ENCODE measurements at places on chromosomes 1 and 21.

DNA sequence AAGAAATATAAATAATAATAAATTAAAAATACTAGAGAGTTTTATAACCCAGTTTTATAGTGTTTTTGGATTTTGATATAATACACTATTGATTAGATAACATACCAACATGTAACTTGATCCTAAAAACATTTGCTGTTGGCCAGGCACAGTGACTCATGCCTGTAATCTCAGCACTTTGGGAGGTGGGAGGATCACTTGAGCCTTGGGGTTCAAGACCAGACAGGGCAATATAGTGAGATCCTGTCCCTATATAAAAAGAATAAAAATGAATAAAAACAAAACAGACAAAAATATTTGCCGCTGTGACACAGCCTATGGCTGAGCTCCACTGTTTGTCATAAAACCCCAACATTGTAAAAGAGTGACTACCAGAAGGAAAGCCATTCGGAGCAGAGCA lies 26.1 kb downstream of the VPS13D start:
- DNase-seq, result no peak

GRCh38 chr1:84402060-84402459 lies 3.8 kb downstream of the DNASE2B start:
- DNase-seq, result no peak

GRCh38 chr21:35615325-35615724 lies 445.0 kb downstream of the SETD4 start:
- no peak for DNase-seq

GRCh38 chr21:32455548-32455947 lies 43.0 kb downstream of the EVA1C start:
- no peak for DNase-seq

- DNase-seq, result no peak
These were observed 253.5 kb upstream of the CACYBP start for GRCh38 chr1:174746024-174746808.

DNA sequence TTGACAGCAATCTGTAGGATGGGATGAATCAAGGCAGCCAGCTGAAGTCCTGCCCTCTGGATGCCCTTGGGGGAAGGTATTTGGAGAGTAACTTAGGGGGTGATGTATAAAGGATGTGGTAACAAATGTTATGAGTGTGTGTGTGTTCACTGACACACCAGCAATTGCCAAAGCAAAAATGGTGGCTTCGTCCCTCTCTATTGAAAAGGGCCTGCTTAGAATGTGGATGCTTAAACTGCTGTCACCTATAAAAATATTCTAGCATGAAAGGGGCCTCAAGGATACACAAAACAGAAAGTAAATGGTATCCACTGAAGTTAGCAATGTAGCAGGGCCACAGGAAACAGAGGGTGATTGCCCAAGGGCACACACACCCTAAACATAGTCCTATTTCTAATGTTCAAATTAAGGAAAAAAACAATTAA lies 15.1 kb upstream of the AIM2 start:
- no peak for DNase-seq

DNA sequence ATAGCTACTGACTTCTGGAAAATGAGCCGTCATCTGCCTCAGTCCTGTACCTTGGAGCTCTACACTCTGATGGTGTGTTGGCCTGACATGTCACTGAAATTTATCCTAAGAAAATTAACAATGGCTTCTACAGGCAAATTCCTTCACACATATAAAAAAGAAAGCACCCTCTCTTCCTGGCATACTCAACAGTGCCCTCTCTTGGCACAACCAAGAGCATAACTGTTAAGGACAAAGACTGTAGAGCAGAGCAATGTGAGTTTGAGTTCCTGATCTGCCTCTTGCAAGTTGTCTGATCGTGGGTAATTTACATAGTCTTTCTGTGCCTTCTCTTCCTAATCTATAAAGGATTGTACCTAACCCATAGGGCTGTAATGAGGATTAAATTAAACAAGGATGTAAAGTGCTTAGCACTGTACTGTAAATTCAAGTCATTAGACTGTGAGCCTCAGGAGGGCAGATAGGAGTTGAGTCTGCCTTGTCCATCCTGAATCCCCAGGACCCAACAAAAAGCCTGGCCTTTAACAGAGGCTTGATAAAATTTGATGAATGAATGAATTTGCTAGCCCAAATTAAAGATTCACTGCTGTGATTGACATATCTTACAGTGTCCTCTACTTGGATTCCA lies 83.5 kb downstream of the SYF2 start:
- no peak for DNase-seq

- DNase-seq, result no peak
These were observed 57.4 kb upstream of the MTF2 start for GRCh38 chr1:93021539-93022134.

DNA sequence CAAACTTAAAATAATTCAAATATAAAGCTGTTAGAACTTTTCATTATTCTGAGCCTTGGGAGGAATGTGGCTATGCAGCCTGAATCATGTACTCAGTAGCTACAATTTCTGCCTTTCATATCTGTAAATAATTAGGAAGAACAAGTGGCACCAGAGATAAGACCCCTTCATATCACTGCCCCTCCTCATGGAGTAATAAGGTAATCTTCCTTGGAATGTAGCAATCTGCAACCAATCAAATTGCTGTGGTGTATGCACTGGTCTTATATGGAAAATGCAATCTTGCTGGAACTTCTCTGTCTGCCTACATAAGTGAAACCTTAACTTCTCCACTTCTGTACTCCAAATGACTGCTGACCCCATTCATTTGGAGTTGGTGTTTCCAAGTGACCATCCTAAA lies 104.4 kb upstream of the VANGL1 start:
- no peak for DNase-seq

GRCh38 chr1:59029411-59030167 lies 245.7 kb upstream of the JUN start:
- no peak for DNase-seq

DNA sequence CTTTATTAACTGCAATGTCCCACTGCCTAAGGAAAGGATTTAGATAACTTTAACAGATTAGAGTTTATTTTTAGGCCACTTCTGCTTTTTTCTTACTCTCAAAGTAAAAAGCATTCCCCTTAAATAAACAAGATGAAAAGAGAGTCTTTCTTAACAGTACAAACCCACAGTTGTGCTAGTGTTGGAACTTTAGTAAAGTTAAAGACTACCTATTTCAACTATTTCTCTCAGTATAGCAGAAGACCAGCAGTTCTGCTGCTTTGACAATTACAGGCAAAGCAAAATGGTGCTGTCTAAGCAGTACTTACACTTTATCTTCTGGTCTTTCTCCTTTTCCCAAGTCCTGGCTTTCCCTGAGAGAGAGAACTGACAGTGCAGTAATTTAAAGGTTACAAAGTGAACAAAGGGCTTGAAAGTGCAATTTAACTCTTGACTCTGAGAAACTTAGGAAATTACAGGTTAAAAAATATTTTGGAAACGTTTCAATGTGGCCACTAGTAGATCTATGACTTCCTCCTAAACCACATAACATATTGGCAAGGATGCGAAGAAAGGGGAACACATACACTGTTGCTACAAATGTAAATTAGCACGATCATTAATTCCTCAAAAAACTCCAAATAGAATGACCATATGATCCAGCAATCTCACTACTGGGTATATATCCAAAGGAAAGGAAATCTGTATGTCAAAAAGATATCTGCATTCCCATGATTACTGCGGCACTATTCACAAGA lies 135.4 kb upstream of the POGK start:
- no peak for DNase-seq

- no peak for DNase-seq
These were observed 30.4 kb upstream of the LRRC38 start for GRCh38 chr1:13544221-13544556.

- no peak for DNase-seq
These were observed 27.7 kb upstream of the ESRRG start for GRCh38 chr1:216750961-216751360.
